ENCODE measurements at places on chromosomes 1 and 21. TPM values are rescaled to one million over a fixed set of nuclear protein-coding genes. Genes with fewer than 3 reads are reported as not detected.

Gene C4BPA
- not detected for polyA plus RNA-seq

Gene NOTCH2NLA
- 4.1 TPM for polyA plus RNA-seq

Gene PTGER3
- 0.71 TPM for polyA plus RNA-seq

Gene VWA5B1
- 1.3 TPM for polyA plus RNA-seq

Gene NTRK1
- 0.13 TPM for polyA plus RNA-seq

Gene CD5L
- not detected for polyA plus RNA-seq

Gene TSPAN2
- 7.4 TPM for polyA plus RNA-seq

Gene NPPB
- 0.77 TPM for polyA plus RNA-seq

Gene TMEM53
- 38.9 TPM for polyA plus RNA-seq
